Activated CD4-positive, alpha-beta T cell treated with anti-CD3 and anti-CD28 coated beads, Interleukin-2, amount 50 U/mL, for 24 hours (primary cell): ENCODE measurements at places on chromosomes 4 and X.

- no peak for DNase-seq
Measured at GRCh38 chr4:140691369-140691768, 64.8 kb downstream of the TBC1D9 start.

DNA sequence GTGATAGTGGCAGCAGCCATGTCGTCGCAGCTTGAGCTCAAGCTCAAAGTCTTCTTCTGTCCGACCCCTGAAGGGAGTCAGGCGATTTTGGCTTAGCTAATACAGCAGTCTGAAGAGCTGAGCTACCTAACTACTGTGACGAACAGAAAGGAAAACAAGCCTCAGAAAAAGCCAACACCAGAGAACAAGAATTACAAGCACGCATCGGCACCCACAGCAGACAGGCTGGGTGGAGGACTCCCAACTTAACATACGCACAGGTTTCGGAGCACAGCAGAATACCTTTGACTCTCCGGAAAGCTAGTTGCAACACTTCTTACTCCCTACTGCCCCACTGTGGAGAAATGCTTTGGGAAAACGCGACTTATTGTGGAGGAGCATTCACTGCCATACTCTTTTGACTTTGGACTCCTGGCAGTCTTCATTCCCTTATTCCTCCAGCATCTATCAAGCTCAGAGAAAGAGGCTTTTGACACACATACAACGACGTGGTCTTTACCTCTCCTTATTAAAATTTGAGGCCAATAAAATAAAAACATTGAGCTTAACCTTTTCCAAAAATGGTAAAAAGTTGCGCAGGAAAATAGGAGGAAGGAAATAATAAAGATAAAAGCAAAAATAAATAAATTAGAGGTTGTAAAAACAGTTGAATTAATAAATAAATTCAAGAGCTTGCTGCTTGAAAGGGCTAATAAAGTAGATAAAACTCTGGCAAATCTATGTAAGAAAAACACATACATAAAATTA is 41.3 kb upstream of the GPC3 start:
- no peak for DNase-seq

DNA sequence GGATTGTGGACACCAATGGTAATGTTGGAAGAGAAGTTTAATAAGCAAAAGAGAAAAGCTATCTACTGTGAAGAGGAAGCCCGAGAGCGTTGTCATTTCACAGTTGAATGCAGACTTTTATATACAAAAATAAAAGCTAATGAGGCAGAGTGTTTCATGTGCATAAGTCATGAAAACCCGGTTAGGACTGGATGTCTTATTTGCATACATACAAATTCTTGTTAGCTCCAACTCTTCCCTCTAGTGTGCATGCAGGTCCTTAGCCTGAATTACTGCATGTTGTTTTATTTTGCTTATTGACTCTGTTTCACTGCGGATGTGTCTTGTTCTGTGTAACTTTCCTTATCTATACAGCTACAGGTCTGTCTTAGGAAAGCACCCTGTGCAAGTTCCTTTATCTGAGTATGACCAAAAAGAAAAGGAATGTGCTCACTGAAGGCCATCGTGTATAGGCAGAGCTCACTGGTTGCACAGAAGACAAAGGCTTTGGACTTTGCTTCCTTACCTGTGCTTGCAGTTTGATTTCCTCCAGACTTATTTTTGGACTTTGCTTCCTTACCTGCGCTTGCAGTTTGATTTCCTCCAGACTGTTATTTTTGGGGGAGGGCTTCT is 25.1 kb upstream of the UGT2B11 start:
- DNase-seq: no peak

GRCh38 chr4:143156853-143157252 is 27.9 kb upstream of the USP38 start:
- no peak for DNase-seq

GRCh38 chr4:27720010-27720766 is 859.5 kb downstream of the STIM2 start:
- no peak for DNase-seq

DNA sequence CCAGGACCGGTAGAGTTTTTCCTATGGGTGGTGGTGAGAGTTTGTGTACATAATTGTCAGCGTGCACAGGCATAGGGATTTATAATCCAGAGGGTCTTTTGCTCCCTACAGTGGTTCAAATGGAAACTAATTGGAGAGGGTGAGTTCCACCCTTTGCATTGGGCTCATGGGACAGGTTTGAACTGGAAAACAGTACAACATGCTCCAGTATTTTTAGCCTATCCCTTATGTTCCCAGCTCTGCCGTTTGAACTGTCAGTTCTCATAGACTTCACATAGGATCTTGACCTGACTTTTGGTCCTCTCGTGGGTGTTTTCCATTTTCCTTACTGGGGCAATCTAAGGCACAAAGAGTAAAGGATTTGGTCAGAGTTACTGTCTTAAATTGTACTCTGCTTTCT is 31.8 kb downstream of the FHL1 start:
- DNase-seq: no peak

- no peak for DNase-seq
Measured at GRCh38 chrX:150203248-150203645, 159.9 kb upstream of the MAMLD1 start.

DNA sequence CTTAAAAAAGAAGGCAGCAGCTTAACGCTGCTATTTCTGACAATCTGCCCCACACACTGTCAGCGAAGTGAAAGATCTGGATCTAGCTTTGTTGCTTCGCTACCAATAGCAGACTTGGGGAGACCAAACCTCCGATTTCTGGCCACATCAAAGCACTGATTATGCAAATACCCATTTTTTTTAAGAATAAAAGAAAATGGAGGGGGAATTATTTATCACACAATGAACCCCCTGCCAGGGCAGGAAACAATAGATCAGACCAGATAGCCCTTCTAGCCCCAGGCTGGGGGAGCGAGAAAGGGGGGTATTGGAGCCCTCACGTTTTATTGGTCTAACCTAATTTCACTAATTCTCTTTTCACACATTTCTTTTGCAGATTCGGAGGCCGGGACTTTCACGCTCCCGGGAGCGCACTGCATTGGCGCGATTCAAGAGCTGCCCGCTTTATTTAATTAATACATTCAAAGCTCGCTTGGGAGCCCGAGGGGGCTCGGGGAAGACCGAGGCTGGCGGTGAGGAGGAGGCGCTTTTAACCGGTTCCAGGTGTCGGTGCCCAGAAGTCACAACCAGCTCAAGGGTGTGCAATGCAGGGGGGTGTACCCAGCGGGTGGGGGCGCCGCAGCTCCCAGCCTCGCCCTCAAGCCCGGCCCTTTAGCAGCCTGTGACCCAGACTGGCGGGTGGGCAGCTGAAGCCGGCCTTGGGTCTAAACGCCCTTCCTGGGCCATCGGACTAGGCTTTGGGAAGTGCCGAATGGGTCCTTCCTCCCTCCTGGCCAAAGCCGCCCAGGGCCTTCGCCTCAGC is 5.5 kb downstream of the NEUROG2 start:
- no peak for DNase-seq

GRCh38 chr4:78441756-78442155 is 109.8 kb upstream of the ANXA3 start:
- no peak for DNase-seq

DNA sequence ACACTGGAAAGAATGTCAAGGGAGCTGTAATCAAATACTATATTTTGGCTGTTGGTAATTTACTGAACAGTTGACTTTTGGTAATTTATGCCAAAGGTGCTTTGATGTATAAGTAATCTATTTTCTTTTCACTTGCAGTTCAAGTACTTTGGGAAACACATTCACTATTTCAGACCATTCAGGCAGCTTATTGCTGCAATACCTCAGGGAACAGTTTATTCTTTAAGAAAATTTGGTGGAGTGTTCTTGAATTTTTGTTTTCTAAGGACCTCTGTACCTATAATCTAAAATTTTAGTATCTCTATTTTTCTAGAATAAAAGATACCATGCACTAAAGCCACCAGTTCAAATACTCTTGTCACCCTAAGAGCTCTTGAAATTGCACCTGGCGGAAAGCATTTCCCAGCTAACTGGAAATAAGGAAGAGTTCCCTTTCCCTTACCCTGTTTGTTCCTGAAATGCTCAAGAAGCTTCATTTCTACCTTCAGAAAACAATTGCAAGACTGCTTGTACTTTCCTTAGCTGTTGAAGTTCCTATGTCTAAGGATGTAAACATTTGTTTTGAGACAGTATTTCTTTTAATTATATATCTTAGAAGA is 633.5 kb upstream of the FAT1 start:
- DNase-seq: no peak

- no peak for DNase-seq
Measured at GRCh38 chr4:123501733-123502132, 105.1 kb downstream of the SPRY1 start.

GRCh38 chr4:139419388-139419914 is 34.5 kb upstream of the RAB33B start:
- DNase-seq: no peak

- no peak for DNase-seq
Measured at GRCh38 chr4:185261946-185262345, 52.5 kb downstream of the SNX25 start.

DNA sequence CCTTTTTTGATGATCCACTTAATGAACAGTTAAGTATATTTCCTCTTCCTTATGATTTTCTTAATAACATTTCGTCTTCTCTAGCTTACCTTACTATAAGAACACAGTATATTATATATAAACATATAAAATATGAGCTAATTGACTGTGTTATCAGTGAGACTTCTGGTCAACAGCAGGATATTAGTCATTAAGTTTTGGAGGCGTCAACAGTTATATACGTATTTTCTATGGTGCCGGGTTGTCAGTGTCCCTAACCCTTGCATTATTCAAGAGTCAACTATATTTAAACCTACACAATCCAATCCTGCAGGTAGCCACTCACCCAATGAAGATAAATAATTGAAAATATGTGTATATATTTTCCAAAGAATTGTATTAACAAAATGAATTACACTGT is 88.0 kb downstream of the NR3C2 start:
- no peak for DNase-seq

DNA sequence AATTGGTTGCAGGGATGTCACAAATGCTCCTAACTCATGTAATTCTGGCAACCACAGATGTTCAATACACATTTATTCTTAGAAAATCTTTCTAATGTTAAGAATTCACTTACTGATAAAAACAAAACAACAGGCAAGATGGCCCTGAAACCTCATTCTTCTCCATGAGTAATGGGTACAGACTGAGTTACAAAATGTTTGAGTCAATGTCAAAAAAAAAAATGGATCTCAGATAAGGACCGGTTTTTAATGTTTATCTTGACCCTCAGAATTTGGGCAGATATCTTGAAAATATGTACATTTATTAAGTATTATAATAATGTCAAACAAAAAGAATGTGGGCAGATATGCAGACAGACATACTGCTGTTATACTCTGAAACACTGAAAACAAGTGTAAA is 1.8 kb upstream of the SULT1E1 start:
- DNase-seq: no peak

GRCh38 chr4:147633113-147633512 is 15.9 kb downstream of the TMEM184C start:
- DNase-seq: no peak

DNA sequence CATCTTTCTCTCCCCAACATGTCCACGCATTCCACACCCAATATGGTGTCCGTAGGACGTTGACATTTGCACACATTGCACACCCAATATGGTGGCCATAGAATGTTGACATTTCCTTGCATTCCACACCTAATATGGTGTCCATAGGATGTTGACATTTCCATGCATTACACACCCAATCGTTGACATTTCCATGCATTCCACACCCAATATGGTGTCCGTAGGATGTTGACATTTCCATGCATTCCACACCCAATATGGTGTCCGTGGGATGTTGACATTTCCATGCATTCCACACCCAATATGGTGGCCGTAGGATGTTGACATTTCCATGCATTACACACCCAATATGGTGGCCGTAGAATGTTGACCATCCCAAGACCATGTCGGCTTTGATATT is 88.4 kb upstream of the SHOX start:
- no peak for DNase-seq

- DNase-seq: no peak
Measured at GRCh38 chrX:132968296-132968949, 10.0 kb upstream of the HS6ST2 start.
